ENCODE measurements at places on chromosomes 4 and X.

GRCh38 chrX:10903523-10903922 lies 207.6 kb upstream of the HCCS start:
- no peak for DNase-seq

DNA sequence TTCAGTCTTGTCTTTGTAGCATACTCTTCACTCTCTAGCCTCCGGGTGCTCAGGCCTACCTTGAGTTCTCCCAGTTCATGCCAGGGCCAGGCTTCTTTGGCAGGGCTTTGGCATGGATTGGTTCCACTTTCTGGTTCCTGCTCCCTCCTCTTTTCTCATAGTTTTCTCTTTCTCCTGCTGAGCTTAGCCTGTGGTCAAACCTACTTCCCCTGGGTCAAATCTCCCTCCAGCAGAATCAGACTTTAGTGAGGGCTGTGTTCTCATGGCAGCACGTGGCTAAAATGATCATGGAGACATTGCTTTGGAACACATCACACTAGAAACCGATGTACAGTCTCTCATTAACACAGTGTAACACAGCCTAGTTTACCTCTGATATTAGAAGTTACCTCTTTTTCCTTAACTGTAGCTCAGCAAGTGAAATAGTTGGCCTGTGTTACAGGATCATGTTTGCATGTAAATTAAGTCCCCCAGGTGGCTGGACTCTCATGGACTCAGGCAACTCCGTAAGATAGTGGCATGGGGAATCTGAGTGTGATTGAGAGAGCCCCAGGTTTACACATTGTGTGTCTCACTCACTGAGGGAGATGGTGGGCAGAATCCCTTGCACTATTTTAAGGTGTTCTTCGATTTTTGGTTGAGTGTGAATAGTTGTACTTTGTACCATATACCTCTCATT lies 13.3 kb downstream of the RAB9A start:
- no peak for DNase-seq

DNA sequence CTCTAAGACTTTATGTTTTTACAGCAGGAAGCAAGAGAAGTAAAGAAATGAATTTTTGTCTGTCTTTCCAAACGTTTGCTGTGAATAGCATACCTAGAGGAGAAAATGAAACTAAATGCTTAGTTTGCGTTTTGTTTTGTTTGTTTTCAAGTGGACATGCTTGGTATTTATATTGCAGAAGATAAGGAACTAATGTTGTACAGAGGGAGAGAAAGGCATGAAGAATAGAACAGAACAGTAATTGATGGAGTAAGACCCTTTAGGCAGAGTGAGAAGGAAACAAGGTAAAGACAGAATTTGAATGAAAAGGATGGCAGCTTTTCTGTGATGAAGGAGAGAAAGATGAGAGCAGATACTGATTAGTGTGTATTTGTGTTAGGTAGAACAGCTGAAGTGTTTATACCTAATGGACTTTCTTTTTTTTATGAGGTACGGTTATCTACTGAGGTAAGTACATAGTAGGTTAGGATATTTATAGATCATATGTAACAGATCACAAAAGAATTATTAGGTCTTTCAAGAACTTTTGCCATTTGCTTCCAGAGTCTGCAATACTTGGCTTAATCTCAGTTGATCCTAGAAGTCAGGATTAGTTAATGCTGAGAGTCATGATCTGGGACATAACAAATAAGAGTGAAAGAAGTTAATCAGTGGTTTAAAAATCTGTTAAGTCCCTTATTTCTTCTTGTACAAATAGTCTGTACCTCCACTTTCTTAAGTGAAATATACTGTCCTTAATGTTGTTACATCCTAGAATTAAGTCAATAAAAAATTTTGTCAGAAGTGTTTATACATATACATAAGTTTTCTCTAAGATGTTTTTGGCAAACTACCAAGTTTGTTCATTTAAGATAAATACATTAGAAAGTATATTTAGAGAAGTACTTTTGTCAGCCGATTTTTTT lies 36.8 kb downstream of the FABP2 start:
- DNase-seq = no peak

DNA sequence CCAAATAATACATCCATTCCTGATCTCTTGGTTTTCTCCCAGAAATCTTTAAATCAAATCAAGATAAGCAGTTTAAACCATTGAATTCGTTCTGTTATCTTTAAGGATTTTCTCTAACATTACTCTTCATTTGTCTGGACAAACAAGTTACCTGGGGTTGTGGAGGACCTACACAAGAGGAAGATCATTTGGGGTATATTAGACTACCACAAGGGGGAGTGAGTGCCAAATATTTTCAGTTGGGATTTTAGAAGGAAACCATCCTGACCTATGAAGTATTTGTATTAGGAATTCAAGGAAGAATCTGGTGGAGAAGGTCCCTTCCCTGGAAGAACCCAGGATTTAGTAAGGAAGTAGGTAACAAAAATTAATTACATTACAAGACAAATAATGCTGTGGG lies 12.0 kb upstream of the DCHS2 start:
- DNase-seq = no peak

GRCh38 chr4:5374592-5374991 lies 323.3 kb downstream of the STK32B start:
- DNase-seq = no peak

- no peak for DNase-seq
Measured at GRCh38 chr4:40749717-40750460, at the start of gene NSUN7. Gene NSUN7, plus strand, starts transcription at chr4:40749955. Its CDS starts 739 bp downstream, at chr4:40750694.

DNA sequence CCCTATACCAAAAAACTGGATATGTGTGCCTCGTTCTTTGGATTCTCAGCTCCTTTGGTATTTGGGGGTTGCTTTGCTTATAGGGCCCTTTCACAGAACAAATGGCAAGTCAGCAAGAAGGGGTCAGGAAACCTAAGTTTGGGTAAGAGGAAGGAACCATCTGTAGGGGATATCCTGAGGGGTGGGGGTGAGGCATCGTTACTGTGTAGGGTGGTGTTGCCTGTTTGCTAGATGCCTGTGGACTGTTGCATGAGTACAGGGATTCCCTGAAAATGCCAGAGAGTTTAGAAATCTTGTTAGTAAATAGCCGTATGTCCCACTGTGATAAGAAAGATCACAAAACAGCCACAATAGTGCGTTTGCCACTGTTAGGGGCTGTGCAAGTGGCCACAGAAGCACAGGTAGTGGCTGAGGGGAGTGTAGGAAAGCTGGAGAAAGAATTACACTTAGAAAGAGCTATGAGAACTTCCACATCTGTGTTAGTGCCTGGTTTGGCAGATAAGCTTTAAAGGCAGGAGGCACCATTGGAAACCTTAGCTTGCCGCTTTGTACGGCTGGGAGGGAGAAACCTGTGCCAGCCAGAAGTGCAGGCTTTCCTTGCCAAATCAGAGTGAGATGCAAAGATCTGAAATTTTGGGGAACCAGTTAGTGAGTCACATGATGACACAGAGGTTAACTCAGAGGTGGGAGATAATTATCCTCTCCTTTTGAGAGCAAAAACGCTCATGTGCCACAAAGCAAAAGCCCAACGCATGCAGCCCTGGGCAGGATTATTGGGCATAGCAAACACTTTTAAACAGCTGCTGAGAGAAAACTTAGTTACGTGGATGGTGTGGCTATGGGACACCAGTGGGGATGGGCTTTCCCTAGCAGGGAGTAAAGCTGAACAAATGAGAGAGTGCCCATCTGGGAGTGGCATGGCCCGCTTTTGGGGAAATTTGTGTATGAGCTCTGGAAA lies 343.7 kb downstream of the ARAP2 start:
- DNase-seq = no peak

GRCh38 chr4:6327220-6327917 lies 57.7 kb downstream of the WFS1 start:
- DNase-seq = no peak

GRCh38 chr4:57074744-57075143 lies 35.4 kb downstream of the IGFBP7 start:
- no peak for DNase-seq

GRCh38 chr4:109053257-109053656 lies 249.2 kb downstream of the COL25A1 start:
- DNase-seq = no peak

DNA sequence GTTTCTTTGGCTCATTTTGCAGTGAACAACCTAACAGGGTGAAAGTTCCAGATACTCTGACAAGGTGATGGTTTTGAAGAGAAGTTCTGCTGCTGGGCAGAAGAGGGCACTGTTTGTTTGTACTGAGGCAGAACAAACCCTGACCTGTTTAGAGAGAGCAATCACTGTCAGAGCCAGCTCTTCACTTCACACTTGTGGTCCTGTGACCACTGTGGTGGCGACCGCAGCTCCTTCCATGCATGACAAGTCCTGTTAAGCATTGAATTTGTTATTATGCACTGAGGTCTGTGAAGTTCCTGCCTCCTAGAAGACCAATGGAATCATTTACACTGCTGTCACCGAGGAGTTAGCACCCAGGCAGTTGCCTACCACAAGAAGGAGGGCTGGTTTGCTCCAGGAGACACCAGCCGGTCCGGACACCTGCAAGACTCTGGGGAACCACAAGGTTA lies 86.6 kb downstream of the ZNF330 start:
- DNase-seq = peak; percentile 1

GRCh38 chr4:87677731-87678130 lies 27.7 kb downstream of the DMP1 start:
- DNase-seq = no peak

GRCh38 chr4:150402871-150403272 lies 179.1 kb upstream of the MAB21L2 start:
- DNase-seq = no peak

GRCh38 chr4:12692815-12693214 lies 791.3 kb downstream of the RAB28 start:
- DNase-seq = no peak

GRCh38 chr4:13159041-13159620 lies 325.0 kb downstream of the RAB28 start:
- no peak for DNase-seq

GRCh38 chrX:130738638-130739195 lies 164.3 kb downstream of the ENOX2 start:
- DNase-seq = no peak

GRCh38 chr4:67332627-67333026 lies 212.7 kb downstream of the CENPC start:
- DNase-seq = no peak
